ENCODE measurements at places on chromosomes 6 and 20. TPM values are rescaled to one million over a fixed set of nuclear protein-coding genes. Genes with fewer than 3 reads are reported as not detected.

- no peak for DNase-seq
Measured at GRCh38 chr6:79874531-79875134, 72.7 kb downstream of the ELOVL4 start.

- DNase-seq = no peak
Measured at GRCh38 chr20:48880981-48881657, 40.4 kb upstream of the ARFGEF2 start.

DNA sequence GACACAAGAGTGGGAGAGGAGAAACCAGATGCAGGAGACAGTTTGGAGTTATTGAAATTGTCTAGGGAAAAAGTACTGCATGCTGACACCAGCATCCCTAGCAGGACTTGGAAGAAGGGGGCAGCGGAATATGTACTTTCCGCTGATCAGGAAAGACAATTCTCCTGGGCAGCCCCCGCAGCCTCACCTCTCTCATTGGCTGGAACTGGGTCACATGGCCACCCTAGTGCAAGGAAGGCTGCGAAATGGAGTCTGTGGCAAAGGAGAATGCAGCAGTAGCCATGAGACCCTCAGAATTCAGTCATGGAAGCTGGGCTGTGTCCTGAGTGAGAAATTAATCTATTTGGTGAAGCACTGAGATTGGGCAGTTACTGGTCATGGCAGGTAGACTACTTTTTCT, 131.3 kb downstream of the CLIC5 start:
- DNase-seq = no peak

DNA sequence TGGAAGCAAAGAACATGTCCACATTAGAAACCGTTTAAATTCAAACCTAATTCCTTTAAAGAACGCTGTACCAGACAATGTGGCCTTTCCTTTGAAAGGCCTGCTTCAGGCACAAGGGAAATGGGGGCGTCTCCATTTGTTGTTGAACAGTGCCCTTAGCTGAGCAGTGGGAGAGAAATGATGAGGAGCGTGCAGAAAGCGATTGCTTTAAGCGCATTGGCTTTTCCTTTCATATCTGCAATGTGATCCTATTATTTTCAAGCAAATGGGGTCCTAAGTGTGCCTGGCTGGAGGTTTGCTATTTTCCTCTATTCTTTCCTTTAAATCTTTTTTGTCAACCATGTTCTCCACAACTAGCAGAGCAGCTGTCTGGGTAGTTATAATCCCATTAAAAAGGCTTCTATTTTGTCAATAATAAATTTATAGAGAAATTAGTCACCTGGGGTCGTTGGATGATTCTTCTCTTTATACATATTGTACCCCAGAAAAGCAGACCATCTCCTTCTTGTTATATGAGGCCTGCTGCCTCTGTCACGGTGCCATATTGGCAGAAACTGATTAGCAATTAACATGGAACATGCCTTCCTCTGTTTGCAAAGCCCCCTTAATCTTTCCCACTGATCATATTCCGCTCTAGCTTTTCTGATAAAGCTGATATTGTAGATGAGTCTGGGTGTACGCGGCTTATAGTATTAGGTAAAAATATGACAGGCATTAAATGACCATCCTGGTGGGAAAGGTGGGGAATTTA, 151.1 kb upstream of the JAG1 start:
- no peak for DNase-seq

GRCh38 chr6:83183082-83183828, 9.8 kb downstream of the PGM3 start:
- peak; percentile 28 for DNase-seq

GRCh38 chr20:62576815-62577489, 65.4 kb upstream of the SLCO4A1 start:
- no peak for DNase-seq

GRCh38 chr6:7087491-7087979, 20.2 kb upstream of the RREB1 start:
- DNase-seq = no peak

DNA sequence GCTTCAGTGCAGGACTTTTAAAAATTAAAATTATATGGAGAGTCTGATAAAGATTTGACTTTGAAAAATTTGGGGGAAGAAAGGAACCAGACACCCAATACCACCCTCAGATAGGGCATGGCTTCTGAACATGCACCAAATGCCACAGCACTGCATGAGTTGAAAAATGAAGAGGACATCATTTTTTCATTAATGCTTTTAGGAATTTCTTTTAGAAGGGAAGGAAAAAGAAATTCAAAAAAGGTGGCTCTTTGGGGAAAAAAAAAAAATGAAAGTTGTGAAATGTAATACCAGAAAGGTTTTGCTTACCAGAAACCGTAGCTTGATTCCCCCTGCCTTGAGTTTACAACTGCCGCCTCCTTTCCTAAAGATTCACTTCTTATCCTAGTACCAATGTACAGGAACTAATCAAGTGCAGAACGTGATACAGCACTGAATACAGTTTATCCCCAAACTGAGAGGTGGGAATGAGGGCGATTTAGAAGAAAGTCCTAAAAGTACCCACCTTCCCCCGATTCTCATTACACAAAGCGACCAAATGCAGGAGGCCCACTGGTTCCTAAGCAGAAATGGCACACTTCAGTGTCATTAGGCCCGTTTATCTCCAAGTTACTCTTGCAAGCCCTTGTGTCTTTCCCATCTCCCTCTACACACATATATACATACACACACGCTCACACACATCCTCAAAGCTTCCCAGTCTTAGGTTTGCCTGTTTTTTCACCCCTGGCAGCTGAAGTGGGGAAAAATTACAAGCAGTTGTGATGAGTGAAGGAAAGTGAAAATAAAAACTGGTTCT, 2.8 kb downstream of the PPP1R10 start:
- no peak for DNase-seq

- DNase-seq = no peak
Measured at GRCh38 chr6:32214126-32214525, 9.7 kb downstream of the NOTCH4 start.

- DNase-seq = no peak
Measured at GRCh38 chr20:7503501-7503900, 436.8 kb downstream of the HAO1 start.

- no peak for DNase-seq
Measured at GRCh38 chr6:11711003-11711983, 67.3 kb downstream of the ADTRP start.

GRCh38 chr6:3381233-3381921, 75.5 kb downstream of the SLC22A23 start:
- no peak for DNase-seq

GRCh38 chr6:131001945-131002660, 60.9 kb downstream of the EPB41L2 start:
- DNase-seq = no peak

DNA sequence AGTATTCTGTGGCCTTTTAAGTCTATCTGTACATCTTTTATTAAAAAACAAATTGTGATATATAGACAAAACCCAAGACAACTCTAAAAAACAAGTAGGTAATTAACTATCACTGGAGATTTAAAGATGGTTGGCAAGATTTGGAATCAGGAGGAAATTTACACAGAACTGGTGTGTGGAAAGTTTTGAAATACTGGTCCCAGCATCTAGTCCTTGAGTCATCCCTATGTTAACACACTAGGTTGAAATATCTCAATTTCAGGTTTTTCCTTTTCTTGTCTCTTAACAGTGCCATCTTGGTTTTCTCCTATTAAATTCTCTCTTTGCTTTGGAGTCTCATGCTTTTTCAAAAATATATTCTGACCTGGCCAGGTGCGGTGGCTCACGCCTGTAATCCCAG, 27.5 kb downstream of the SASH1 start:
- DNase-seq = no peak

- no peak for DNase-seq
Measured at GRCh38 chr6:45045253-45045601, 282.9 kb upstream of the RUNX2 start.

DNA sequence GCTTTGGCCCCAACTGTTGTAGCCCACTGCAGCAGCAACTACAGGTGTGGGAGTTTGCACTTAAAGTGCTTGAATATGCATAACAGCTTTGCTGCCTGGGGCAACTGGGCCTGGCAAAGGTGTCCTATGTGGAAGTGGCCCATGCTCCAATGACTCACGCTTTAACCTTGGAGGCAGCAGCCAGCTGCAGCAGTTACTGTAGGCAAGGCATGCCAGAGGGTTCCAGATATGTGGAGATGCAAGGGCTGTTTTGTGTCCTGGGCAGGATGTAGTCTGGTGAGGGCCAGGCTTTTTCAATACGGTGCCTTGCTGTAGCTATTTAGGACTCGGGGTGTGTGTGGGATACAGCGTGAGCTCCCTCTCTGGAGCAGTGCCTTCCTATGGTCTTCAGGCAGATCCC, 150.3 kb downstream of the NKAIN2 start:
- DNase-seq = no peak

DNA sequence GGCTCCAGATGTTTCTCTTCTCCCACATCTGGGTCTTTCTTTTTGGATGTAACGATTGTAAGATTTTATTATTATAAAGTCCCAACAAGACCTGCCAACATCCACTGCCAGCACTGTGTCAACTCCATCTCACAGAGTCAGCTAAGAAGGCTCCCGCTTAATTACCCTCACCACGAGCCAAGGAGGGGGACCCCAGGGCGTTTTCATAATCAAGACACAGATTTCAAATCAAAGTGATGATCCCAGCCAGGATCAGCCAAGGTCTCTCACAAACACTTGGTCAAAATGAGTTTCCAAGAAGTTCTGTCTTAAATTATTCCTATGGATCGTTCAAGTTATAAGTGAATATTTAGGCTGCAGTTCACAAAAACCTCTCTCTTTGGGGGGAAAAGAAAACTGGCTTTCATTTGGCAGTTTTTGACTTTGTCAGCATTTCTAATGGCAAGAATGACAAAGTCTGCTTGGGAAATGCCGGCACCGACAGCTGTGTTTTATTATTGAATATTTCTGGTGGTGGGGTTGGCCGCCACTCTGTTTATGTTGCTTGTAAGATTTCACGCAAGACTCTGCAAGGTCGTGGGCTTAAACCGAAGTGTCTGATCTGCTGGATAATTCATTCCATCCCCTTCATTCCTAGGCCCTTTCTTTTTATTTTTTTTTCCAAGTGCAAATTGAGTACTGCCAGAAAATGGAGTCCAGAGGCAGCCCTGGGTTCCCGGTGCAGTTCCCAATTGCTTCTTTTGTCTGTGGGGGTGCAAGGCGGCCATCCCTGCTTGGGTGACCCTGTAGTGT, 170.2 kb upstream of the PMEPA1 start:
- no peak for DNase-seq

GRCh38 chr6:125700581-125701353, 48.7 kb upstream of the HEY2 start:
- DNase-seq = no peak

DNA sequence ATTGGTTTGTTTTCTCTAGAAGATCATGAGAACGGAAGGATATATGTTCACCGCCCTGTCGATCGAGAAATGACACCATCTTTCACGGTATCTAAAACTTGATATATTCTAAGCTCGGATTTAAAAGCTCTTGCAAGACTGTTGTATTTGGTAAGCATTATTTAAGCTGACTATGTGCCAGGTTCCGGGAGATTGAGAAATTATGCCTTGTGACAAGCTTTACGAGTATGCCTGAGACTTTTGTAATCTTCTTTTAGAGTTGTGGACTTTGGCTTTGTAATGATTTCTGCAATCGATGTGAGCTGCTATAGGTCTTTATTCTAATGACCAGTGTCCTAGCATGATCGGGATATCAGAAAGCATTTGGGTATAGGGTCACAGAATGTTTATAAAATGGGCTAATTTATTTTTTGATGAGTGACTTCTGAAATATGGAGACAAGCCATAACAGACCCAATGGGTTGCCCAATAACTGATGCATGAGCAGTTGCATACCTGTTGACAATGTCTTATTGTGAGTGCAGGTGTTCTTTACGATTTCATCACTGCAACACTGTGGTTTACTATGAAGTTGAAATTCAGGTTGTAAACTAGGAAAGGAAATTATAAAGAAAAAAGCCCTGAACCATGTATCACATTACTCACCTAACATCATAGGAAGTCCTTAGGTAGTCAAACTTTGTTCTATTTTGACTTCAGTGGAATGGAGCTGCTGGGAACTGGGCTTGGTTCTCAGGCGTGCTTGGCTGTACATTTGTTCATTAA, 14.0 kb downstream of the CDH26 start:
- DNase-seq = no peak

- DNase-seq = no peak
Measured at GRCh38 chr6:159105716-159106115, 60.9 kb upstream of the TAGAP start.

- no peak for DNase-seq
Measured at GRCh38 chr20:41150664-41151063, 13.3 kb downstream of the PLCG1 start.

- no peak for DNase-seq
Measured at GRCh38 chr6:40328386-40328985, 258.7 kb downstream of the LRFN2 start.

DNA sequence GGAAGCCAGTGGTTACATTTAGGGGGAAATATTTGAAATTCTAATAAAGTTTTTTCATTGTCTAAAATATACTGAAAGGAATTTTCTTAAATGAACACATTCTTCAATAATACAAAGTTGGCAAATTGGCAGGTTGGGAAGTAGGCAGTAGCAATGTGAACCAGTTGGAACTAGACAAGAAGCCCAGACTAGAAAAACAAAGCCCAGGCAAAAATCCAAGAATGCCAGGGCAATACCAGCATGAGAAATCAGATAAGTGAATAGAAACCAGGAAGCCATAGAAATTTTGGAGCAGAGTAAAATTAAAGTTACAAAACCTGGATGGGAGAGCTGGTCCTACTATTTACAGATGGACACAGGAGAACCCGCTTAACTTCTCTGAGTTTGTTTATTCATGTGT, 52.2 kb downstream of the TPBG start:
- DNase-seq = no peak

GRCh38 chr6:146697921-146698320, 99.1 kb downstream of the ADGB start:
- no peak for DNase-seq

- no peak for DNase-seq
Measured at GRCh38 chr20:61756966-61757677, 308.6 kb downstream of the TAF4 start.

DNA sequence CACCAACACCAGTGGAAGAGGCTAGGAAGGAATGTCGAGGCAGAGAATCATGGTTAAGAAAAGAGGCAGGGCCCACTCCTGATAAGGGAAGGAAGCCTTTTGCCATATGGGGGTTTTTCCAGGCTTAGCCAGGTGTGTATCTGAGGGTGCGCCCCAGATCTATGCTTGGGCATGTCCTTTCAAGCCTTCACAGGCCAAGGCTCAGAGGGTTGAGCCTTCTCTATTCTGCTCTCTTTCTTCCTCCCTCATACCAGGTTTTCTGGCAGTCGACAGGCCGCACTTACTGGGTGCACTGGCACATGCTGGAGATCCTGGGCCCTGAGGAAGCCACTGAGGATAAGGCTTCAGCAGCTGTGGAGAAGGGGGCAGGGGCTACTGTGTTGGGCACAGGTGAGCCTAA, 4.7 kb downstream of the CUL9 start:
- no peak for DNase-seq

- DNase-seq = no peak
Measured at GRCh38 chr20:52210037-52210990, 18.7 kb upstream of the ZFP64 start.

The DDO gene
- 2.4 TPM for total RNA-seq

The TRIM15 gene
- total RNA-seq = not detected

The LTA gene
- not detected for total RNA-seq

The VSX1 gene
- not detected for total RNA-seq

The EDN3 gene
- total RNA-seq = not detected

The FAM184A gene
- total RNA-seq = 8.1 TPM

The SPTLC3 gene
- total RNA-seq = 7.1 TPM

The TBXT gene
- not detected for total RNA-seq

The PHACTR1 gene
- total RNA-seq = 12.6 TPM

The HNF4A gene
- not detected for total RNA-seq

The OPN5 gene
- total RNA-seq = not detected

The MUC21 gene
- total RNA-seq = not detected

The SLC17A1 gene
- not detected for total RNA-seq

The SLC22A16 gene
- 4.2 TPM for total RNA-seq

The NKX2-4 gene
- total RNA-seq = not detected

The ELOVL2 gene
- 1.3 TPM for total RNA-seq

The MRAP2 gene
- not detected for total RNA-seq

The PRPH2 gene
- total RNA-seq = 0.47 TPM

Measured in omental fat pad (tissue), 4 donors.